ENCODE measurements at places on chromosomes 13 and 19.

DNA sequence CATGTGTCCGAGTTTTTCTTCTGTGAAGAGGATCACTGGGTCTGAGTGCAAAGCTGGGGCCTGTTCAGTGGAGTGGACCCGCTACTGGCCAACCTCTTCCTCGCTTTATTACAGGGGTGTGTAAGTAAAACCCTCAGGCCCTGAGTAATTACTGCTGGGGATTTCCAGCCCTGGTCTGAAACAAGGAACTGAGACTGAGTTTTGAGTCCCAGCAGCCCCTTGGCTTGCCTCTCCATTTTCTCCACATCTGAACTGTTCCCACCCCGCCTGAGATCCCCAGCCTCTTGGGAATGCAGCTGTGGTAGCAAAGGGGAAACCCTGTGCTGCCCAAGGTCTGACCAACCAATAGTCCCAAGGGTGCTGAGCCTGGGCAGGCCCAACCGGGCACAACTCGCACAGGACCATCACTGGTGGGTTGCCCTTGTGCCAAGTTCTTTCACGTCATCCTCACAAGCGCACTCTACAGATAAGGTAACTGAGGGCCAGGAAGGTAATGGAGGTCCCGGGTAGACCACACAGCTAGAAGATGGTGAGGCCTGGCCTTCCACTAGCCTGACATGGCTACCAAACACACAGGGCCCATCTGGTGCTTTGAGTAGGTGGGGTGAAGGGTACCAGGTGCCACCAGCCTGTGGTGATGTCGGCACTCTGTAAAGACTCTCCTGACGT, 13.7 kb upstream of the SLC35E1 start:
- no peak for DNase-seq

DNA sequence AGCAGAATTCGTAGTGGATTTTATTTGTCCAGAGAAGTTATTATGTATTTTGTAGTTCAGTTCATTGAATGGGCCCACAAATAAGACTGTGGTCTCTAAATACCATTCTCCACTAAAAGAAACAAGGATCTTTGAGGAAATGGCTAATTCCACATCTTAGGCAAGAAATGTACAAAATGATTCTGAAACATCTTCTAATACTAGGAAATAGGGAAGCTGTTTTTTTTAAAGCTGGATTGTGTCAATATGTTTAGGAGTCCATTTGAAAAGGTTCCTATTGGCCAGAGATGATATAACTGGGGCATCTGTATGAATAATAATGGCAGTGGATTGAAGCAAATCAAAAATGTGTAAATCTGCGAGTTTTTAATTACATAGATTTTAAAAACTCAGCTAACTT, 88.5 kb upstream of the SIAH3 start:
- no peak for DNase-seq

DNA sequence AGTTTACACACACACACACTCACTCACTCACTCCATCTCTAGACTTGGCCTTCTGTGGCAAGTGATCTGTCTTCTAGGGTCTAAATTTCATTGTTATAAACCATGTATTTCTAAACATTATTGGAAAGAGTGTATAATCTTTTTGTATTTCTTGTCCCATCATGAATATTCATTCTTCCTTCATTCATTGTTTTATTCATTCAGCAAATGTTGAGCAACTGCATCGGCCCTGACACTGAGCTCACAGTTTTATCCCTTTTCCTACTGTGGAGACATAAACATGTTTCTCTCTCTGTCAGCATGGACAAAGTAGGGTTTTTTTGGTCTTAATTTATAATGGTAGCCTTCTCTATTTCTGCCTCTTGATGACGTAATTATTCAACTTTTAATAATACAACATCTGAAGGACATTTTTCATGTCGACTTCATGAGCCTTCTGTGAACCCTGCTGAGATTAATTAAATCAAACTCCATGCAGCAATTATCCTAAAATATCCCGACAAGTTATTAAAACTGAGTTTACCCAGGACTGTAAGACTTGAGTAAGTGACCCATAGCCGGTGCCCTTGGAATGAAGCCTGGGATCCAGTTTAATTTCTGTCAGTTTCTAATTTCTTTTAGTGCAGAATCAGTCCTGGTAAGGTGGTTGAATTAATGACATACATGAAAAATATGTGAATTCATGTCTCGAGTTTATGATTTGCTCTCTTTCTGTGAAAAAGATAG, 7.3 kb downstream of the SPATA13 start:
- DNase-seq: no peak

DNA sequence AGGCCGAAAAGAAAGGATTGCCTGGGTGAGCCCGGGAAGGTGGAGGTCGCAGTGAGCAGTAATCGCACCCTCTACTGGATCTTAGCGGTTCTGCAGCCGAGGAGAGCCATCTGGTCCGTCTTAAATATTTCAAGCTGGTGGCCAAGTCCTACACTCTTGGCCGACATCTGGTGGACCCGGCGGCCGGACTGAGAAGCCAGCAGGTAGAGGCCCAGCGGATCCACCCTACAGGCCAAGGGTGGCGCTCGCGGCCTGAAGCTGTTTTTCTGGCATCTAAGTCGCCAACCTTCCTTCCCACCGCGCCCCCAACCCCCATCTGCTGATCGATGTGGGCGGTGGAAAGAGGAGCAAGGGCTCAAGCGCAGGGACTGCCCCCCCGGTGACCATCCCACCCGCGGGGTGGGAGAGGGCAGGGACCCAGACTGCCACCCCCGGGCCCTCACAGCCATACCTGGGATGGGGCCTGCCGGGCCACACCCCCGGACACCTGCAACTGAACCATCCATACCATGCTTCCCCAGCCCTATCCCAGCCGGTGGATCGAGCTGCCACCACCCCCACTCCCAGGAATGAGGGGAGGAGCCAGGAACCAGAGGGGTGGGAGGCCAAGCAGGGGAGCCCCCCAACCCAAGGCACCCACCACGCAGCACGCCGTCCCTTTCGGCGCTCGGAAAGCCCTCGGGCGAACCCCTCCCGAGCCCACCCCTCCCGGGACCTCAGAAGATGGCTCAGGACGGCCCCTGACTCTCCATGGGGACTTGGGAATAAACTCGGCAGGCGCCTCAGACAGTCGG, 46.3 kb upstream of the ZNF730 start:
- DNase-seq: no peak

GRCh38 chr13:89749888-89750287, 1597.6 kb upstream of the MIR17HG start:
- DNase-seq: no peak

GRCh38 chr19:9741476-9742171, 26.9 kb downstream of the ZNF846 start:
- DNase-seq: no peak

- no peak for DNase-seq
Observed at GRCh38 chr19:46821512-46822409, 28.9 kb downstream of the AP2S1 start.

DNA sequence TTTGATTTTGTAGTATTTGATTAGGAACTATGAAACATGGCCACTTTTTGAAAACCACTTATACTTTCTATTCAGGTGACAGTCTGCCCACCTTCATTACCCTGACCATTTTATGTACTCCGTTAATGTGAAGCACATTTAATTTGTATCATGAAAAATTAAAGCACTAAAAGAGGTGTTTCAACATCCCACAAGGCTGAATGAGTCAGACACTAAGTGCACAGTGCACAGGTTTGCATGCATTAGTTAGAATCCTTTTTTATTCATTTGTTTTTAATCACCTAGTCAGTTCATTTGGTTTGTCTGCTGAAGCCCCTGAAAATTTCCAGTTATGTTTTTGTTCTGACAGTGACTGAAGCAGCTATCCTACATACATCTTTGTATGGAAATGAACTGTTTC, 271.0 kb downstream of the SLITRK5 start:
- no peak for DNase-seq

- DNase-seq: no peak
Observed at GRCh38 chr13:43221611-43222010, 198.2 kb downstream of the DNAJC15 start.

DNA sequence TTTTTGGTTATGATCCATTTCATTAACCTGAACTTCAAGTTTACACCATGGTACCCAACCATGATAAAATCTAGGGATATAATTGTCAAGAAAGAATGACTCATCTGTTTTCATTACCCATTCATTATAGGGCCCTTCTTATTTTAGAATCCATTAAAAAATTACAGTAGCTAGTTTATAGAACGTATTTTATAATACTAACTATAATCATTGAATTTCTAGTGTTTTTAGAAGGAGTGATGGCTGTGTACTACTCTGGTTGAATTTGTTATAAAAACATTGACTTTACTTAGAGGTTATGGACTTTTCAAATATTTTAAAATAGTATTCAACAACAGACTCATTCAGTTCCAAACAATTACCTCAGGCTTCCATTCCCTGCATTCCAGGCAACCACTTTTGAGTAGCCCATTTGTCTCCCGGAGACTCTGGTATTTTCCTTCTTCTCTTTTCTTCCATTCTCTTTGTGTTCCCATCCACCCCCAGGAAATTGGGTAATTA, 71.9 kb upstream of the KLF12 start:
- no peak for DNase-seq

DNA sequence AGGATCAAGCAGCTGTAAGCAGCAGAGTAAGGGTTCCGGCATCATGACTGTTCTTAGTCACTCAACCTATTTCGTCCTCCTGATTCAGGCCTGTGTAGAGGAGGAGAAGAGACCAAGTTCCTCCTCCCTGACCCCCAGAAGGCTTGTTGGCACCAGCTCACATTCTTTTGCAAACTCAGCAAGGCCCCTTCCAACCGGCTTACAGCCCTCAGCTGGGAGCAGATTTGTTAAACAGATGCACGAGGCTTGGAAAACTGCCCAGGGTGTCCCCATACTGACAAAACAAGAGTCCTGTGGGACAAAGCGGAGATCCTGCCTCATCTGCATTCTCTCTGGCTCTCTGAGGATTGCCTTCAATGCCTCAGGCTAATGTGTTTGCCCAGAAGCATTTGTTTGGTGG, 113.2 kb upstream of the SOX21 start:
- DNase-seq: no peak

- DNase-seq: no peak
Observed at GRCh38 chr19:5271145-5271544, 69.5 kb downstream of the PTPRS start.

GRCh38 chr13:66424422-66424821, 805.7 kb downstream of the PCDH9 start:
- DNase-seq: no peak

DNA sequence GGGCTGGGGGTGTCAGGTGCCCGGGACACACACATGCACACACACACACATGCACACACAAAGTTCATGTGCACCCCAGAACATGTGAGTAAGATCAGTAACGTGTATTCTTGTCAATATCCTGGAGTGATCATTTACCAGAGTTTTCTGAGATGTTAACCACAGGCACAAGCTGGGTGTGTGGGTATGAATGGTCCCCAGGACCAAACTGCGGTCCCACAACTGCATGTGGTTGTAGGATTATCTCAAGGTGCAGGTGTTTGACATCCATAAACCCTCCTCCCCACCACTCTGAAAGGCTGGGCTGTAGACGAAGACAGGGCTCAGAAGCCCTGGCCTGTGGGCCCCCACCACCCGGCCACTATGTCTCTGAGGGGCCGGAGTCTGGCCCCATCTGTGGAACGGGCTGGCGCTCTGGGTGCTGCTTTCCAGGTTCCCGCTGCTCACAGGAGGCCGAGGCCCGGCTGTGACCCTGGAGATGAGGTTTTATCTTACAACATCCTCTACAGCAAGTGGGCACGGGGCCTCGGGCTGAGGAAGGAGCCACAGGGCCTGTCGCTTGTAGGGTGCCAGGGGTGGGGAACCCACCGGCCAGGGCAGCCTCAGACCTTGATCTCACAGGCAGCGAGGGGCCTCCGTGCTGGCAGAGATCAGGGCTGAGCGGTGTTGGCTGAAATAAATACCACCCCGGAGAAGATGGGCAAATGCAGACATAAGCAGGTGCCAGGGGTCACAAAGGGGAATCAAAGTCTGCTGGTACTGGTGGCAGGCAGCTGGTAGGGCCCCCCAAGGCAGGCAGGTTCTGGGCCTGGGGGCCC, 4.3 kb downstream of the F2RL3 start:
- DNase-seq: no peak

DNA sequence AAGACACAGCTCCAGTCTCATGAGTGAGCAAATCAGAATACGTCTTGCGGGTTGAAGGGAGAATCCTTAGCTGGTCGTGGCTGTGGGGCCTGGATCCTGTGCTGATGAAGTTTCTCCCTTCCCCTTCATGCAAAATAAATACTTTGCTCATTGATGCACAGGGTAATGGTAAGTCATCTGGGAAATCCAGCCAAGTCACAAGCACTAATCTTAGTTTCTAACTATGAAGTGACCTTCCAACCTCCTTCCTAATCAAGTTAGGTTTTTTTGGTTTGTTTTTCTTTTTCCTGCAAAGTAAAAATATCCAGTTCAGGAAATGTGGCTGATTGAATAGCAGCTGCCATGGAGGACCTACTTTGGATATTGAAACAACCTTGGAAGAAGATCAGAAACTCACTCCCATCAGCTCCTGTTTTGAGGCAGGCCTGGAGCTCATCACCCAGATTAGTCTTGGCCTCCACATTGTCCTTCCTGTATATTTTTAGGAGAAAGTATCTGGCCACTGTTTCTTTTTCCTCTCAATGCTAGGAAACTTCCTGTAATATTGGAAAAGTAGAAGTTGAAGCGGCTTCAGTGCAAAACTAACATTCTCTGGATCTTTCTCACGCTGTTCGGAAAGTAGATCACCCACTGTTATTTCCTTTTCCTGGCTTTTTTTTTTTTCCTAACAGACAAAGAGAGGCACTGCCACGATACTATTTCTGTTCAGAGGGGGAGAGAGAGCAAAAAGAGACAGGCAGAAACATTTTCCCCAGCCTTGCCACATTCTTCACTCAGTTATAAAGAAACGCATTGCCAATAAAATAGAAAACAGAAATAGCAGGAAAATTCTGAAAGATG, 12.3 kb upstream of the ARL11 start:
- DNase-seq: no peak
